NCI-H187 (cell line): ENCODE measurements at places on chromosomes 1 and 21.

DNA sequence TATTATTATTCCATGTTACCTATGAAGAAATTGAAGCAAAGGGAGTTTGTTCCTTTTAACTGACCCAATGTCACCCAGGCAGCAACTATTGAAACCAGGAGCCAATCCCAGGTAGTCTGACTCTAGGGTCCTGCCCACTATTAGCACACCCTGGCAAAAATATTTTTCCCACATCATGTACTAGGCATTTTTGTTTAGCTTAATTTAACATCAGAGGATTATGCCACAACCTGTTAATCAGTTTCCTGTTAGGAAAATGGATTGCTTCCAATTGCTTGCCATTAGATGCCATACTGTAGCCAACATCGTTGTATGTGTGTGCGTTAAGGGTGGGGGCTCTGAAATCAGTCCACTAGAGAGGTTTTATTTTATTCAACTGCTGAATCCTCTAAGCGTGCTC lies 281.1 kb downstream of the DNM3 start:
- DNase-seq: no peak

DNA sequence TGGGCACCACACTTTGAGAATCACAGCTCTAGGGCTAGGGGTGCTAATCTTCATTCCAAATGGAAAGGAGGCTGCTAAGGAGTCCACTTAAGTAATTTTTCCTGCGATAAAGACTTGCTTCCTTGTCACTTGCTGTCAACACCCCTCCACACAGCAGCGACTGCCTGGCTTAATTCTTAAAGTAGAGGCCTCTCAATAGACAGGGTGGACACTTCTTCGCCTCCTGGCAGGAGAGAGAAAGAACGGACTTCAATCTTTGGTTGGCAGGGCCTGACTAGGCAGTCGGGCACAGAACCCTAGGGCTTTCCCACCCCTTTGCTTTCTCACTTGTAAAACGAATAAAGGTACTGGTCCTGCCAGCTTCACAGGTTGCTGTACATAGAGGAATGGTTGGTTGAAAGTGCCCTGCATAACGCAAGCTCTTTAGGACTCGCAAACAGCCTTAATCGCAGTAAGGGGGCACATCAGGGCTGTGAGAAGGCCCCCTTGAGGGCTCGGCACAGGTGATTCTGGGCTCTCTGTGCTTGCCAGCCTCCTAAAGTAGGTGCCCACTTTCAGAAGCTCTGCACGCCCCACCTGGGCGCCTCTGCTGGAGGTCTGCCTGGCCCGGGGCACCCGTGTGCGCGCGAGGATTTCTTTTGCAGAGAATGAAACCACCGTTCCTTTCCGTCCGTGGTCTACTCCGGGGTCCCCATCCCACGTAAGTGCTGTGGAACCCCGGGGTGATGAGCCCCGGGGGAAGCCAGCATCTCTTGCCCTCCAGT lies 47.6 kb upstream of the CD34 start:
- no peak for DNase-seq

GRCh38 chr1:240308096-240308495 lies 216.4 kb downstream of the FMN2 start:
- no peak for DNase-seq

GRCh38 chr1:107493111-107493716 lies 352.4 kb downstream of the NTNG1 start:
- DNase-seq: no peak

GRCh38 chr1:53576866-53577760 lies 117.9 kb downstream of the DMRTB1 start:
- no peak for DNase-seq

- DNase-seq: no peak
These were observed 22.6 kb upstream of the RAP1GAP start for GRCh38 chr1:21691739-21692138.

DNA sequence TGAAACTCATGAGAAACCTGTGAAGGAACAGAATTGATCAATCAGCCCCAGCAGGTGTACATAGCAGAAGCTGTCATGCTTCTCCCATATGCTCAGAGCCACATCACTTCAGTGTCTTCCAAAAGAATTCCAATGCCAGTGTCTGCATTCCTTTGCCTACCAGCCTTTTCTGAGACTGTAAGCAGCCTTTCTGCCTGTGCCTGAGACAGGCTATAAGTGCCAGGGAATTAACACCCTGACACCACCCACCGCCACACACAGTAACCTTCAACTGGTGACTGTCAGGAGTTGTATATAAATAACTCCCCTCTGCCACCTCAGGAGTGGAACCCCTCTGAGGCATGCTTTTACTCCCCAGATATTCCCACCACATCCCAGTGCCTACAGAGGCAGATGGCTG lies 38.1 kb upstream of the SLAMF9 start:
- DNase-seq: no peak

DNA sequence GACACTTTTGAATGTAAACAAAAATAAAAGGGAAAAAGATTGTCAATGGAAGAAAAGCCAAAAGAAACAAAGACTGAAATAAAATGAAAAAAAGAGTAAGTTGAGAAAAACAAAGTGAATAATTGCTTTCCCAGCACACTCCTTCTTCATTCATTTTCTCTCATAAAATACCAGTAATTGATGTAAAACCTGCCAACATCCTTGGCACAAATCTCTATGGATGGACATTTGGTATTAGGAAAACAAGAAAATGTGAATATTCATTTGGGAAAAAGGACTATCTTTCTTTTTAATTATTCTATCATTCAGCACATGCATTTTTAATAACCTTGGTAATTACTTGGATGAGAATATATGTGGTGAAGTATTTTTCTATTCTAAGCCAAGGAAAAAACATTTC lies 204.4 kb upstream of the TNR start:
- no peak for DNase-seq

DNA sequence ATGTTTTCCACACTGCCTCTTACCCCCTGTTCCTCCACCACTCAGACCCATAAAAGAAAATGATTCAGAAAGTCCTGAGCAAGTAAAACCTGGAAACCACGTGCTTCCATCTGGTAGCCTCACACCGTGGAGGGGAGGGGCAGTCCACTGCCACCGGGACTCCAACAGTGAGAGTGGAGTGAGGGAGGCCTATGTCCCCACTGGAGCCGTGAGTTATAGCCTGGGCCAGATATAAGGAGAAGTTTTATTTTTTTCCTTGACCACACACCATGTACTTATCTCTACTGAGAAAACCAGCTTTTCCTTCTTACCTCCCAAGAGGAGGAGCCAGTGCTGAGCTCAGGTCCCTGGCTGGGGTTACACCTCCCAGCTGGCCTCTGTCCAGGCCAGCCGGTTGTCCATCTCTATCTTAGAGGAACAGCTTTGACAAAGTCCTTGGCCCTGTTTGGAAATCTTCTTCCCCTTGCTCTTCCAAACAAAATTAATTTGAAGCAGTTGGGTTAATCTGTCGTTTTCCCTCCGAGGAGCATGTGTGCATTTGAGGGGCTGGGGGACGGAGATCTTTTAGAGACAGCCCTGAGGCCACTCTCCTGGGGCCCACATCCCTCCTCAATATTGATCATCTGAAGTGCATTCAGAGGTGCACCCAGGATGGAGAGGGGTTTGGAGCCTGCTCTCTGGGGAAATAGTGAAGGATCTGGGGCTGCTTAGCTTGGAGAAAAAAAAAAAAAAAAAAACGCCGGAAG lies 49.1 kb upstream of the SERBP1 start:
- DNase-seq: no peak

DNA sequence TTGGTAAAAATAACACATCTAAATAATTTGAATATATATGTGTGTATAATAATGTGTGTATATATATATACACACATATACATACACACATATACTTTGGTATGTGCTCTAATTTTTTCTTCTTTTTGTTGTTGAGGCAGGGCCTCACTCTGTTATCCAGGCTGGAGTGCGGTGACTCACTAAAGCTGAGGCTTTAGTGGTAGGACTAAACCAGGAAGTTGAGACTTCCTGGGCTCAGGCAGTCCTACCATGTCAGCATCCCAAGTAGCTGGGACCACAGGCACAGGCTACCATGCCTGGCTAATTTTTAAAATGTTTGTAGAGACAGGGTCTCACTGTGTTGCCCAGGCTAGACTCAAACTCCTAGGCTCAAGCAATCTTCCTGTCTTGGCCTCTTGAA lies 46.7 kb upstream of the CXADR start:
- DNase-seq: no peak

GRCh38 chr21:30206551-30207251 lies 9.2 kb downstream of the CLDN8 start:
- DNase-seq: no peak

DNA sequence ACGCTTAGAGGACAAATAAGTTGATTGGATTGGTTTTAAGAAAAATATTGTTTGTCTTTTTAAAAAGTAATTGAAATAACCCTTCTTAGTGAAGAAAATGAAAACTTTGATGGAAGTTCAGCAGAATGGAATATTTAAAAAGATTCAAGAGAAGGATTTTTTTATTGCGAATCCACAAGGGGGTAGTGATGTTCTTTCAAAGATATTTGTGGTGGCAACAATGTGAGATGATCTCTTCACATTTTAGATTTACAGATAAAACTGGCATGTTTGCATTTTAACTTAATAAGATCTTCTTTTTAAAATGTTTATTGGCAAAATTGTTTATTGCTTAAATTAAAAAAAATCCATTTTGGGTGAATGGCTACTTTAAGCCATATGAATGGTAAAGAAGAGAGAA lies 8.9 kb downstream of the CAMTA1 start:
- DNase-seq: peak; percentile 9

- no peak for DNase-seq
These were observed 9.8 kb downstream of the SDHC start for GRCh38 chr1:161324020-161324419.

- no peak for DNase-seq
These were observed 46.1 kb upstream of the SYT2 start for GRCh38 chr1:202756391-202756790.

GRCh38 chr21:45618287-45618686 lies 25.2 kb upstream of the PCBP3 start:
- no peak for DNase-seq

DNA sequence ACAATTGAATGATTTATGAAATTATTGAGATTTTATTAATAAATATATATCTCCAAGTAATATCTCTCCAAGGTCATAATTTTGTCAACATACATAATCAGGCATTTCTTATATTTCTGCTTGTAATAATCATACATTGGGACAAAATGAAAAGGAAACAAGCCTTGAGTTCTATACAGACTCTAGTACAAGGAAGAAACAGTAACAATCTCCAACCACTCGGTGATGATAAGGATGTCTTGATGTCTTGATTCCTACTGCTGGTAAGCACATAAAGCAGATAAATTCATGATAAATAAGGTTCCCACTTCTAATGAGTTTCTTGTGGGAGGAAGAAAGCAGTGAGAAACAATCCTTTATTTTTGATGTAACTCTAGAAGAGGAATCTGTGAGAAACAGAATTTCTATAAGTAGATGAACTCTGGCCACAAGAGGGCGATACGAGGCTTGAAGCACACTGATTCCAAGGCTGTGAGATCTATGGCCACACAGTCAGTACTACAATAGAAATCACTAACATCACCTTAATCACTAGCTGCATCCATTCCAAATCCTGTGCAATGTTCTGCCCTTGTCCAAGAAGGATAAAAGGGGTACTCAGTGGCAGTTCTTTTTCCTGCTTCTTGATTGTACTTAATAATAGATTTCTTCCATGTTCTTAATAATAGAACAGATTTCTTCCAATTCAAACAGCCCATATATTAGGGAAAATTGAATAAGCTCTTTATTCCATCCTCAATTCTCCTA lies 41.4 kb upstream of the LRRC8B start:
- DNase-seq: peak; percentile 69

DNA sequence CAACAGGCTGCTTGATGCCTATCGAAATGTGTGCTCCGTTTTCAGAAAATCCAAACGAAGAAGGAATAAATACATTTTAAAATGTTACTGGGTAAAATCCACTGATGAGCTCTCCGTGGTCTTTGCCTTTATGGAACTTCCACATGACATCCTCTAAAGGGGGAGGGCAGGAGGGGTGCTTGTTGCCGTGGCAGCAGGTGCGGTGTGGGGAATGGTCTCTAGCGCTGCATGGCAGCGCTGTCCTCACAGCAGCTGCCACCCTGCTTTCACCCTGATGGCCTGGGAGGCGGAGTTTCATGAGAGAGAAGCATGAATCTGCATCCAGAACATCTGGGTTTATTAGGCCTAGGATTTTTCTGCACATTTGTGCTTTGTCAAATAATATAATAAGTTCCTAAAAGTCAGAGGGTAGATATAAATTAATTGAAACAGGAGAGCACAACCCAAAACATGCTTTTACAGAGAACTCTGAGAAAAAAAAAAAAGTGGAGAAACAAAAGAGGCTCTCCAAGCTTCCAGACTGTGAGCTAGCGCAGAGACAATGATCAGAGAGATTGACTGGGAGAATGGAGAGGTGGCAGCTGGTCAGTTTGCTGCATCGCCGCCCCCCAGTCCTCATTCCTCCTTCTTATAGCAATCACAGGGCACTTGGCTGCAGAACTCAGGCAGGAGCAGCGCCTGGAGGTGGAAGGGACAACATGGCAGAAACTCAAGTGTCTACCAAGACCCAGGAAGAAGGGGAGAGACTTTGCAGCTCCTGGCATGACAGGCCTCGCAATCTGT lies 228.6 kb downstream of the DSCAM start:
- DNase-seq: no peak

DNA sequence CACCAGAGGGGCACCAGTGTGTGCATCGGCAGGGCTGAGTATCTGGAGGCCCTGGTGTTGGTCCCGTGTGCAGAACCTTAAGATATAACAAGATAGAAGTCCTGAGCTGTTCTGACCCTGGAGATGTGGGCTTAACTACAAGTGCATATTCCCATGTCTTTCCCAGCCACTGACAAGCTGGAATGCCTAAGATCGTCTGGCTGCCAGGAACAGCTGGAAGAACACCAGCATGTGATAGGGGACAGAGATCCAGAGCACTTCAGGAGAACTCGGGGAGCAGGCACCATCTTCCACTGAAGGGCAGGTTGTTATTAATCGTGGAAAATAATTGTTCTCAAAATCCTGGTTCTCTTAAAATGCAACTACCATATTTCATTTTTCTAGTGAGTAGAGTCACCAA lies 419.9 kb upstream of the RUNX1 start:
- DNase-seq: no peak

- no peak for DNase-seq
These were observed 80.4 kb downstream of the ITPKB start for GRCh38 chr1:226658546-226659125.

DNA sequence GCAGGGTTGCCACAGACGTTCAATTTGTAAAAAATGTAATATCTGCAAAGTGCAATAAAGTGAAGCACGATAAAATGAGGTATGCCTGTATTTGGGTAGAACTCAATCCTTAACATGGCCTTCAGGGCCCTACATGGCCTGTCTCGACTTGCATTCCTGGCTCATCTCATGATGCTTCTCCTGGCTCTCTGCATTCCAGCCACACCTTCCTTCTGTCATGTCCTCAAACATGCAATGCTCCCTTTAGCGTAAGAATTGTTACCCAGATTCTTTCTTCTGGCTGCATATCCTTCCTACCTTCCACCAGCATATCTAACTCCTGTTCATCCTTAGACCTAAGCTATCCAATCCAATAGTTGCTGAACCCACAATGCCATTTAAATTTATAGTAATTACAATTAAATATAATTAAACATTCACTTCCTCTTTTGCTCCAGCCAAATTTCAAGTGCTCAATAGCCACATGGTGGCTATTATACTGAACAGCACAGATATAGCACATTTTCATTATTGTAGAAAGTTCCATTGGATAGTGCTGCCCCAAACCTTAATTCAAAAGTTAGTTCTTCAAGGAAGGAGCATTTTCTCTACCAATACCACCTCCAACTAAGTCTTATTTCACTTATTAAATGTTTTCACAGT lies 32.6 kb downstream of the FGGY start:
- no peak for DNase-seq

GRCh38 chr21:22710721-22711120 lies 1712.5 kb downstream of the NCAM2 start:
- no peak for DNase-seq

GRCh38 chr1:87833166-87833565 lies 504.5 kb downstream of the LMO4 start:
- no peak for DNase-seq
